ENCODE measurements at places on chromosomes 5 and 9. TPM values are rescaled to one million over a fixed set of nuclear protein-coding genes. Genes with fewer than 3 reads are reported as not detected.

NR5A1 gene
- 0.96 TPM for total RNA-seq

ADAM19 gene
- 11.7 TPM for total RNA-seq

RORB gene
- 0.21 TPM for total RNA-seq

UNC13B gene
- total RNA-seq: 26.5 TPM

PPP3R2 gene
- total RNA-seq: not detected

FGFR4 gene
- 0.85 TPM for total RNA-seq

FAM193B gene
- total RNA-seq: 116 TPM

NEUROG1 gene
- total RNA-seq: not detected

SLC36A3 gene
- not detected for total RNA-seq

FUBP3 gene
- 14.5 TPM for total RNA-seq

JADE2 gene
- 70.9 TPM for total RNA-seq

ORM2 gene
- total RNA-seq: 0.64 TPM

FAM200C gene
- not detected for total RNA-seq

GRCh38 chr9:112187404-112187803 is 12.3 kb upstream of the SUSD1 start:
- H3K36me3 ChIP-seq: no peaks in the 10 kb centered on the region
- no peak overlapping the region for H3K27ac ChIP-seq
- no peaks in the 10 kb centered on the region for H3K27me3 ChIP-seq
- H3K4me3 ChIP-seq: no peak overlapping the region
- H3K4me1 ChIP-seq: no peaks in the 10 kb centered on the region

GRCh38 chr9:78973907-78974306 is 597.9 kb upstream of the TLE4 start:
- H3K27ac ChIP-seq: no peak overlapping the region
- H3K27me3 ChIP-seq: no peaks in the 10 kb centered on the region
- no peaks in the 10 kb centered on the region for H3K4me1 ChIP-seq
- H3K4me3 ChIP-seq: no peak overlapping the region
- no peak for DNase-seq
- H3K36me3 ChIP-seq: no peaks in the 10 kb centered on the region

GRCh38 chr9:13719981-13720676 is 440.6 kb upstream of the MPDZ start:
- H3K4me1 ChIP-seq: no peaks in the 10 kb centered on the region
- DNase-seq: no peak
- H3K4me3 ChIP-seq: no peak overlapping the region

DNA sequence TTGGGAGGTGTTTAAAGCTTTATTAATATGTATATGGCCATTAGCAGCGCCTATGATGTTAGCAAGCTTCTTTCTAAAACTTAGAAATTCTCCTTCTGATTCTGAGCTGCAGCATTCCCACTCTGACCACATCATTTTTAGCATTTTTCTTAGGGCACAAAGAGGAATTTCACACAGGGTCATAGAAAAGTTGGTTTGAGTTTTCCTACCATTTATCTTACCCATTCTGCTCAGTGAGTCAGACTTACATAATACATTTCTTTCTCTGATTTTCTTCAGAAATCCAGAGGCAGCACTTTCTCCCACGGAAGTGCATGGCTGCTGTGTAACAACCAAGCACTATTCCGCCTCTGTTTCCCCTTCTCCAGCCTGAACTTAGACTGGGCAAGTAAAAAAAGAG is 246.6 kb downstream of the ARL15 start:
- no peaks in the 10 kb centered on the region for H3K36me3 ChIP-seq
- no peaks in the 10 kb centered on the region for H3K4me1 ChIP-seq
- no peaks in the 10 kb centered on the region for H3K27me3 ChIP-seq
- H3K27ac ChIP-seq: no peak overlapping the region

- H3K27me3 ChIP-seq: no peaks in the 10 kb centered on the region
- H3K4me1 ChIP-seq: no peaks in the 10 kb centered on the region
- H3K4me3 ChIP-seq: no peak overlapping the region
These were observed 11.3 kb upstream of the ANKH start for GRCh38 chr5:14882658-14883580.

DNA sequence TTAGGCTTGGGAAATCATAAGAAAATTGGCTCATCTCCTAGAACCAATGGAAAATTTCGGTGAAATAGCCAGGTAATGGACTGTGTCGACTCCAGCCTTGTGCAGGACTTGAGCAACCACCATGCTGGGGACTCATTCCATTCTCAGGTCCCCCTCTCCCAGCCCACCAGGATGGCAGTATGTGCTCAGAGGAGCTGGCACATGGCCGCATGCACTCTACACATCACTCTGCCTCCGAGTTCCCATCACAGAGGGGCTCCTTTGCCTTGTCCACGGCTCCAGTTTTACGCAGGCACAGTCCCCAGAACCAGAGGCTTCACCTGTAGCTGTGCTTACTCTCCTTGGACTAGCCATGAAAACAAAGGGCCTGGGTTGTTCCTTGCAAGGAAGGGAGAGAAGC is 149.3 kb downstream of the PAX5 start:
- no peaks in the 10 kb centered on the region for H3K27me3 ChIP-seq
- no peak overlapping the region for H3K4me3 ChIP-seq
- H3K36me3 ChIP-seq: no peaks in the 10 kb centered on the region

- H3K27ac ChIP-seq: no peak overlapping the region
- no peaks in the 10 kb centered on the region for H3K27me3 ChIP-seq
- DNase-seq: no peak
- no peaks in the 10 kb centered on the region for H3K36me3 ChIP-seq
- no peaks in the 10 kb centered on the region for H3K4me1 ChIP-seq
These were observed 224.8 kb downstream of the FAM114A2 start for GRCh38 chr5:153813901-153814300.

DNA sequence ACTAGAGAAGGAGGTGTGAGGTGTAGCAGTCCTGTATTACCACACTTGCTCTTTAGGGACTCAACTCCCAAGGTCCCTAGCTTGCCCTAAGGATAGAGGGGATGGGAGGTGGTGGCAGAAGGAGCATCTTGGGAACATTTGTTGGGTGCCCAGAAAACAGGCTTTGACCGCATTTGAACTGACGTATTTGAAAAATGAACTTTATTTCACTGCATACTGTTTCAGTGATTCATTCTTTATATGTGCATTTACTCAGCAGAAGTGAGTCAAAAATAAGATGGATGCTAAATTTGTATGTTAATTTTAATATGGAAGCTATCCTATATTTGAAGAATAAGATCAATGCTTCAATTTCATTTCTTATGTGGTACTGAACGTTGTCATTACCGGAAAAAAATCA is 18.7 kb downstream of the DMRT3 start:
- no peak overlapping the region for H3K27ac ChIP-seq
- DNase-seq: no peak
- no peak overlapping the region for H3K4me3 ChIP-seq
- H3K36me3 ChIP-seq: no peaks in the 10 kb centered on the region
- no peaks in the 10 kb centered on the region for H3K27me3 ChIP-seq

DNA sequence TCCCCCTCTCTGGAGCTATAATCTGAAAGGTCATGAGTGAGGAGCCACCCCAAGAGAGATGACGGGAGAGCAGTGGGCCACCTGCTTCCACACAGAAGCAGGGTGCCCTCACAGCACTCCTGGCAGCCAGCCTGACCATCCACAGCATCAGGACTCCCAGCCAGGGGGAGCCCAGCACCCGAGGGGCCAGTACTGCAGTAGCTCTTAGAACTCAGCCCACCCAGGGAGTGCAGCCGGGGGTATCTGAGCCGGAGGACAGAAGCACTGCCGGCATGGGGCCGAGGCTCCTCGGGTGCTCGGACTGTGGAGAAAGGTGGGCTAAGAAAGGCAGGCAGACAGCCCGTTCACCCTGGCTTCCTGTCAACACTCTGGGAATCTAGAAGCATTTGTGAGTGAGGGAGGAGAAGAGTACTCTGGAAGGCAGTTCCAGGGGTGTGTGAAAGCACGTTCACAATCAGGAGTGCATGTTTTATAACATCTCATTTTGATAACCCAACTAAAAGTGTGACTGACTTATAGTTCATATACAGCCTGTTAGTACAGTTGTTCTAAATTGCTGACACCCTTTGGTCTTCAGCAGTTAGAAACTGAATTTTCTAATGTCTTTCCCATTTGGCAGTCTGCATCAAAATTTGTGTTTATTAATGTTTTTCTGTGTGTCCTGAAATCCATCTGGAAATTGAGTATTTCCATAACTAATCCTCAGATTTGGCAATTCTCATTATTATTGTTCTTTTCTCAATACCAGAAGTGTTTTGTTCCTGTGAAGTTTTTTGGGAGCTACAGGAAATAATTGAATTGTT is 25.9 kb upstream of the ASPN start:
- no peak overlapping the region for H3K4me3 ChIP-seq
- no peaks in the 10 kb centered on the region for H3K36me3 ChIP-seq
- no peak for DNase-seq

DNA sequence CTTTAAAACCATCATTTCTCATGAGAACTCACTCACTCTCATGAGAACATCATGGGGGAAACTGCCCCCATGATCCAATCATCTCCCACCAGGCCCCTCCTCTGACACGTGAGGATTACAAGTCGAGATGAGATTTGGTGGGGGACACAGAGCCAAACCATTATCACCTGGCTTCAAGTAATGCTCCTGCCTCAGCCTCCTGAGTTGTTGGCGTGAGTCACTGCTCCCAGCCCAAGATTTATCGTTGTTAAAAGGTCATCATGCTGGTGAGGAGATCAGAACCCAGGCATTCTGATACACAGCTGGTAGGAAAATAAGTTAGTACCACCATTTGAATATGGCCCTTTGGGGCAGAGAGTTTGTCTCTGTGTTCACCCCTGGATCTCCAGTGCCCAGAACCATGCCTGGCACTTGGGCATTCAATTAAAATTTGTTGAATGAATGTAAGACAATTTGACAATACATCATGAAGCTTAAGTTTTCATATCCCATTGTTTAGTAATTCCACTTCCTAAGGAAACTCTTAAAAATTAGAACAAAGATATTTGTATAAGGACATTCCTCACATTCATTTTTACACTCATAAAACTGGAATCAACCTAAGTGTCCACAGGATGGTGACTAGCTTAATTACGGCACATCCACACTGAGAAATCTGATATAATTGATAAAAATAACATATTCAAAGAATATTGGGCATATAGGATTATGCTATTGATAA is 58.0 kb upstream of the COL15A1 start:
- H3K4me3 ChIP-seq: no peak overlapping the region
- H3K27ac ChIP-seq: no peak overlapping the region
- DNase-seq: peak; percentile 40
- H3K27me3 ChIP-seq: no peaks in the 10 kb centered on the region
- peaks cover 3% of the 10 kb centered on the region for H3K4me1 ChIP-seq

GRCh38 chr9:128705051-128705965 is 3.0 kb downstream of the PKN3 start:
- no peaks in the 10 kb centered on the region for H3K36me3 ChIP-seq
- peaks cover 8% of the 10 kb centered on the region for H3K4me1 ChIP-seq
- no peak overlapping the region for H3K27ac ChIP-seq
- H3K27me3 ChIP-seq: no peaks in the 10 kb centered on the region
- no peak for DNase-seq

GRCh38 chr9:87682618-87683017 is 43.3 kb upstream of the CTSL start:
- no peaks in the 10 kb centered on the region for H3K4me1 ChIP-seq
- no peak overlapping the region for H3K4me3 ChIP-seq
- no peaks in the 10 kb centered on the region for H3K36me3 ChIP-seq
- no peaks in the 10 kb centered on the region for H3K27me3 ChIP-seq

GRCh38 chr9:30609713-30610112 is 1774.7 kb upstream of the ACO1 start:
- H3K36me3 ChIP-seq: no peaks in the 10 kb centered on the region
- H3K4me3 ChIP-seq: no peak overlapping the region
- H3K27ac ChIP-seq: no peak overlapping the region
- no peaks in the 10 kb centered on the region for H3K27me3 ChIP-seq
- no peaks in the 10 kb centered on the region for H3K4me1 ChIP-seq

DNA sequence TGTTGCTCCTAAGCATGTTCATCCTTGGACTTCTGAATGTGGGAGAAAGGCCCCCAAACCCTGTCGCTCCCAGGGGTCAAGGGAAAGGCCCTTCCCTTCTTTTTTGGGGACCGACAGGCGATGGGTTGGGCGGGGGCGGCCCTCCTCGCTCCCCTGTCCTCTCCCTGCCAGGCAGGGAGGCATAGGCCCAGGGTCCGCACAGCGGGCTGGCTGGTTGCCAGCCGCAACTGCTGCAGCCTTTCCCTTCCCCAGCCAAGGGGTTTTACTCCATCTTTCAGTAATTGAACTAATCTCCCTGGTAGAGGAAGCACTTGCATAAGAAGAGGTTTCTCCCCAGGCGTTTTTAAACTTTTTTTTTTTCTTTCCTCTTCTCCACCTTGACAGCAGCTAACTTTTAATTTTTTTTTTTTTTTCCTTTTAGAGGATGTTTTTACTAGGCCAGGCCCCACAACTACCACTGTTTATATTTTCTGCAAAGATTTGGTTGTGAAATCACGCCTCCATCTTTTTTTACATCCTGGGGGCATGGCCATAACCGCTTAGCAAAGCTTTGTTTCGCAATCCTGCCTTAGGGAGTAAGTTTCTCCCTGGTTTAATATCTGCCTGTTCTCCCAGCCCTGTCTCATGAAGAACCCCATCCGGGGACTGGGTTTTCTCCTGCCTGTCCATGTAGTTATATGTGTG is 216.9 kb upstream of the ZNF608 start:
- no peaks in the 10 kb centered on the region for H3K36me3 ChIP-seq
- H3K4me1 ChIP-seq: no peaks in the 10 kb centered on the region
- no peak overlapping the region for H3K27ac ChIP-seq
- no peaks in the 10 kb centered on the region for H3K27me3 ChIP-seq

GRCh38 chr5:170283296-170283695 is 14.3 kb downstream of the LCP2 start:
- no peaks in the 10 kb centered on the region for H3K27me3 ChIP-seq
- H3K27ac ChIP-seq: no peak overlapping the region
- H3K4me3 ChIP-seq: no peak overlapping the region
- H3K36me3 ChIP-seq: no peaks in the 10 kb centered on the region
- DNase-seq: no peak
- H3K4me1 ChIP-seq: peaks cover 8% of the 10 kb centered on the region

- H3K4me1 ChIP-seq: no peaks in the 10 kb centered on the region
- H3K4me3 ChIP-seq: no peak overlapping the region
- H3K36me3 ChIP-seq: peaks cover 16% of the 10 kb centered on the region
- no peak for DNase-seq
- H3K27ac ChIP-seq: no peak overlapping the region
These were observed 73.3 kb downstream of the FCHO2 start for GRCh38 chr5:73028991-73029595.

DNA sequence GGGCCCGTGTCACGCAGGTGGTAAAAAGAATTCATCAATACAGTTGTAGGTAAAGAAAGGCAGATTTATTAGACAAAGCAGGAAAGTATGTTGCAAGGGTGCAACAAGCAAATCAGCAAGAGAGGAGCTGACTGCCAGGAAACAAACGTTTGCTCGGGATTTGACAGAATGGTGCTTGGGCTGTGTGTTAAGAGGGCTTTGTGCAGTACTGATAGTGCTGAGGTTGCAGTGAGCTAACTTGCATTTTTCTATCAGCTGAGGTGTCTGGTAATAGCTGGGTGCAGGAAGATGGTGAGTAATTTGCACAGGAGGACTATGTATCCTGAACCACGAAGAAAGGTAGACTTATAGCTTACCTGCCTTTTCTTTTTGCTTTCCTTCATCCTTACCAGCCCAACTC is 3.9 kb upstream of the RARS1 start:
- peaks cover 5% of the 10 kb centered on the region for H3K4me1 ChIP-seq
- H3K27me3 ChIP-seq: no peaks in the 10 kb centered on the region
- DNase-seq: no peak
- H3K4me3 ChIP-seq: no peak overlapping the region
- no peak overlapping the region for H3K27ac ChIP-seq

Data from ascending aorta (tissue), 2 donors.